SK-MEL-5 (cell line): ENCODE measurements at places on chromosomes 5 and 9.

DNA sequence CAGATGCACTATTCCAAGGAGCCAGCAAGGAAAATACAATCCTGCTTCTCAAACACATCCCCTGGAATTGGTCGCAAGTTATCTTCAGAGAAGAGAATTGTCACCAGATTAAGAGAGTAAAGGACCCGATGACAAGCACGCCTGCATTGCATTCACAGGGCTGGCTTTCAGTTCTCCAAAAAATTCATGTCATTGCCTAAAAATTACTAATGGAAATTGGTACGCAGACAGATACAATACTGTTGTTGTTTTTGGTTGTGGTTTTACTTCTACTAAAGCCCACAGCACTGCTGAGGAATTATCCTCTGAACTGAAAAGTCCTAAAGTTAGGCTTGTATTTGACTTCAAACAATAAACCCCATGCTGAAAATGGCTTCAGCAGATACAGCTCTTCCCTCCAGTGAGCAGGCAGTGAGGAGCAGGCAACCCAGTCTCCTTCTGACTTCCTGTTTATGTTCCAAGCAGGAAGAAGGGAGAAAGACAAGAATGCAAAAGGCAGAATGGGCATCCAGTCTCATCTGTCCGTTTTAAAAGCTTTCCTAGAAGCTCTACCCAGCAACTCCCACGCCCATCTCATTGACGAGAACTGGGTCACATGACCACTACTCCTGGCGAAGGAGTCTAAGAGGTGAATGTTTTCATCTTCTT lies 80.6 kb upstream of the ZNF366 start:
- no peak for DNase-seq

DNA sequence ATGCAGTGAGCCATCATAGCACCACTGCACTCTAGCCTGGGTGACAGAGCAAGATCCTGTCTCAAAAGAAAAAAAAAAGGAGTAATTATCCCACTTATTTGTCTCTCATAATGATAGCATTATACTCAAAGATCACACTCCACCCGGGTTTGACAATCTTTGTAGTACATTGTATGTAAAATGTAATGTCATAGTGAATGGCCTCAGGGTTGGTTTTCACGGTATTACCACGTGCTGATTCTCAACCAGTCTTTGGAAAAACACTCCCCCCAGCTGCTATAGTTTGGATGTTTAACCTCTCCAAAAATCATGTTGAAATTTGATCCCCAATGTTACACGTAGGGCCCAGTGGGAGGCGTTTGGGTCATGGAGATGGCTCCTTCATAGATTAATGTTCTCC lies 402.4 kb upstream of the GRAMD2B start:
- no peak for DNase-seq

- DNase-seq = no peak
Measured at GRCh38 chr5:10243660-10244240, 5.9 kb downstream of the ATPSCKMT start.

DNA sequence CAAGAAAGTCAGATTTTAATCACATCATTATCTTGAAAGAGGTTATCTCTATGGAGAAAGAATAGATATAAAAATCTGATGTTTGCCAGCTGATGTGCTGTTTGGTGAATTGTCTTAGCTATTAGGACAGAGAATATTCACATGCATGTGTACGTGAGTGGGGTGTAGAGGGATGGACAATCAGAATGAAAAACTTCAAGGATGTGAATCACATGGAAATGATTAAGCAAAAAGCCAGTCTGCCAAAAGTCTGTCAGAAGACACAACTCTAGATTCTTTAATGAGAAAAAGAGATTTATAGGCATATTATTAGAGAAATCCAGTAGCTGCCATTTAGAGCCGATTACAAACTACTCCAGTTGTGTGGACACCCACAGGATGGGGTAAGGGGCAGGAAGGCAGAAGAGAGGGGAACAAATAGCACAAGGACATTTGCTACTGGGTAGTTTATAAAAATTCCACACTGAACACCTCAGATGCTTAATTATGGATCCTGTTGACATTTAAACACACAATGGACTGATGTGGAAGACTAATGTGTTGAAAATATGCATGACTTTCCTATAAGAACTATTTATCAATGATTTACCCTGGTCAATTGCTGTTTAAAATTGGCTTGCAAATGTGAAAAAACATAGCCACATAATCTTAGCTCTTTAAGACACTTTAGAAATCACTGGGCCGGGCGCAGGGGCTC lies 127.4 kb downstream of the PTTG1 start:
- DNase-seq = no peak

GRCh38 chr5:34016222-34016621 lies 8.4 kb upstream of the AMACR start:
- DNase-seq = no peak

DNA sequence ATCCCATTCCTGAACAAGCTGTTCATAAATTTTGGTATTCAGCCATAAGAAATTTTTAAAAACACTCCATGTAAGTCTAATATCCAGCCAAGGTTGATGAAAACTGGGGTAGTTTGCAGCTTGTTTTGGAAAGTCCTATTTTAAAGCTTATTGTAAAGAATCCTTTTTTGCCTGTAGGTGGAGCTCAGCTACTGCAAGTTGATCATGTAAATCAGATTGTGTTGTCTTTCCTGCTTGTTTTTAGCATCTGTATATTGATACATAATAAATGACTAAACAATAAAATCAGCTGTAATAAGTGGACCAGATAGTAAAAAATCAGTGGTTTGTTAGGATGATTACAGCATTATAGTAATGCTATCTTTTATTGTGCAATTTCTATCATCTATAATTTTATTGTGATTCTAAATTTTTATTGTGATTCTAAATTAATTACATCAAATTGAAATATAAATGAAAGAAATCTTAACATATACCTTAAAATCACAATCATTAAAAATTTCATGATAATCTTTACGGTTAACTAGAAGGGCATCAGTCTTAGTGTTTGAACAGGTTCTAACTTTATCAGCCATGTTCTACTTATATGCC lies 42.4 kb downstream of the CWC27 start:
- peak; percentile 72 for DNase-seq

DNA sequence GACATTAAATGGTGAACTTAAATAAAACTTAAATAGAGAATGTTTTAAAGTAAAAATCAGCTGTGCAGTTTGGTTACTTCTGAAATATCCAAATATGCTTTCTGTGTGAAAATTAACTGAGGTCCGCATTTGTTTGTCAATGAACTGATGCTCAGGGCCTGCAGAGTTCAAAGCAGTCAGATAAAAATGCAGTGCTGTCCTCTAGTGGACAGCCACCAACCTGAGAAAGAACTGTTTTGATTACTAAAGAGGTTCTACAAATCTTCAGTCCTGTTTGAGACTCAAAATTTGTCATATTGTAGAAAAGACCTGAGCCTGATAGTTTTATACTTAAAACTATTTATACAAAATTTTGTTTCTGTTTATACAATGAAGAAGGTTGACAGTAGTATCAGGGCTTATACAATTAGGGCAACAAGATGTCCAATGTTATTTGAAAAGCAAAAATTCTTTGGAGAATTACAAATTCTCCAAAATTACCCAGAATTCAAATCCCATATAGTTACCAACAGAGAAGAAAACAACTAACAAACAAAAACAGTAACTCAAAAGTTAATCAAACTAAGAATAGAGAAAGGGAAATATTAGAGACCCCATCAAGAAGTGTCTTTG lies 232.3 kb upstream of the TBCA start:
- DNase-seq = peak; percentile 84

- no peak for DNase-seq
Measured at GRCh38 chr5:42810834-42811590, 680 bp downstream of the SELENOP start.

GRCh38 chr5:61205013-61205412 lies 42.7 kb upstream of the SMIM15 start:
- no peak for DNase-seq

- DNase-seq = no peak
Measured at GRCh38 chr9:98158071-98158831, 34.2 kb downstream of the CORO2A start.

DNA sequence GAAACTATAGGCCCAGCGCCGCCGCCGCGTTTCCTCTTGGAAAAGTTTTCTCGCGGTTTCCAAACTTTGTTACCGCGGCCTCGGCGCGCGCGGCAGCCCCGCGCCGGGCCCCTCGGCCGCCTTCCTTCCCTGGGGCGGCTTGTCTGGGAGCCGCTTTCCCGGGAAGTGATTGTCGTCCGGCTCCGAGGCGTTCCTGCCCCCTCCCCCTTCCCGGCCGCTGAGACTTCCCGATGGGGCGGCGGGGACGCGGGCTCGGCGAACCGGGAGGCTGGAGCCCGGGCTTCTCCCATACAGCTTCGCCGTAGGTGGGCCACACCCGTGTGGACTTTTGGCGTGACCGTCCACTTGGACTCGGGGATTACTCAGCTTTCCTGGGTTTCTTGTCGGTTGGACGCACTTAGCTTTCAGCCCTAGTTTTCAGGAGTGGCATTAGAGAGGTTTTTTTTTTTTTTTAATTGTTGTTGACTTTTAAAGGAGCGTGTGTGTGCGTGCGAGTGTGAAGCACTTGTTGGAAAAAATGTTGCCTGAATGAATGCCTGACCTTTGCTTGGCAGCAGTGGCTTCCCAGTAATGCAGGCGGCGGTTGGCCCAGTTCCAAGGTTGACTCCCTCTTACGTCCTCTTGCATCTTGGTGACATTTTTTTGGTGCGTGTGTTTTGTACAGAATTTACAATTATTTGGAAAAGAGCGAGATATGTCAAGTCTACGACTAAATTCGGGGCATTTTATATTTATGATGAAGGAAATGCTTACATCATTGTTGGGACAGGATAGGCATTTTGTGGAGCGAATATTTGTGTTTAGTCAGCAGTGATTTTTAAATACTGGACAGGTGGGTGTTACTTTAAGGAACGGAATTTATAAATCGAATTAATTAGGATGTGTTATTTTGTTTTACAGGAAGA lies 821 bp downstream of the CTNNA1 start:
- DNase-seq = peak; percentile 89

DNA sequence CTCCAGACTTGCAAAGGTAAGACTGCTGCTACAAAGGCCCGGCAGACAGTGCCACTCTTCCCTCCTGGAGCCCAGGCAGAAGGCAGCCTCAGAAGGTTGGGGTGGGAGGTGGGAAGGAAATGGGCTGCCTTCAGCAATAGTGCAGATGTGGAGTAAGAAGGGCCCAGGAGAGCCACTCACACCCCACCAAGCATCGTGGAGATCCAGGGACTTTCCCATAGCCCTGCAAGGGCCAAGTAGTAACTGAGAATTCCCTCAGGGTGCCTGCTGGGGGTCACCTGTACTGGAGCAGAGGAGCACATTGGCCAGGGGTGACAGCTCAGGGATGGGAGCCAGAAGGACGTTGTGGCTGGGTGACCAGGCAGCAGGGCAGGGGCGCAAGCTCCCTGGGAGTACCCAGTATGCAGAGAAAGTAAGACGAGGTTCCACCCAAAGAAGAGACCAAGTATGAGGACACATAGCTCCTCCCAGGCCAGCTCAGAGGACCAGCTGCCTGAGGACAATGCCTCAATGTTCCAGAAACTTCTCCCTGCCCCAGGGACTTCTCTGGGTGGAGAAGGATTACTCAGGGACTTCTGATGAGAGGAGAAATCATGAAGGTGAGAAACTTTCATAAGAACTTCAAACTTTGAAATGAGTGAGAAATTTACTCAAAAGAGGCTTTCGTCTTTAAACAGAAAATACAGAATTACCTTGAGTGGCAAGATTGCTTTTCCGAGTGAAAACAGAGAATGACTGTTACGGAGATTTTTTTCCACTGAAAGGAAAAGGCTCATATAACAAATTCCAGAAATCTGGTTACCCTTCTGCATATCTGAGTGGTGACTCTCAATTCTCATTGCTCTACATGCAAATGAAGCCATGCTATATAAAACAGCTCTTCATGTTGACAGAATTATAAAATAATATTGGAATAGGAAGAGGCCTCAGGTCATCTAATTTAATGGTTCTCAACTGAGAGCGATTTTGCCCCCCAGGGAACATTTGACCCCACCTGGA lies 87.9 kb upstream of the TRIO start:
- peak; percentile 22 for DNase-seq

- DNase-seq = no peak
Measured at GRCh38 chr9:130541533-130541932, 37.8 kb upstream of the FUBP3 start.

GRCh38 chr5:135395451-135395850 lies 3.6 kb downstream of the MACROH2A1 start:
- no peak for DNase-seq

DNA sequence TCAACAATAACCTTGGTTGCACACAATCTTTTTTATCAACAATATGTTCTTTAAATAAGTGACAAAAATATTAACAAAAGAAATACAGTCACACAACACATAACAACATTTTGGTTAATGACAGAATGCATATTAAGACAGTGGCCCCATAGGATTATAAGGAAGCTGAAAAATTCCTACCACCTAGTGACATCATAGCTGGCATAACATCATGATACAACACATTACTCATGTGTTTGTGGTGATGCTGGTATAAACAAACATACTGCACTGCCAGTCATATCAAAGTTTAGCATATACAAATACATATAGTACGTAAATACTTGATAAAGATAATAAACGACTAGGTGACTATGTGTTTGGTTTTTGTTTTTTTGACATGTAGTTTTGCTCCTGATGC lies 344.8 kb upstream of the POU5F2 start:
- DNase-seq = no peak

DNA sequence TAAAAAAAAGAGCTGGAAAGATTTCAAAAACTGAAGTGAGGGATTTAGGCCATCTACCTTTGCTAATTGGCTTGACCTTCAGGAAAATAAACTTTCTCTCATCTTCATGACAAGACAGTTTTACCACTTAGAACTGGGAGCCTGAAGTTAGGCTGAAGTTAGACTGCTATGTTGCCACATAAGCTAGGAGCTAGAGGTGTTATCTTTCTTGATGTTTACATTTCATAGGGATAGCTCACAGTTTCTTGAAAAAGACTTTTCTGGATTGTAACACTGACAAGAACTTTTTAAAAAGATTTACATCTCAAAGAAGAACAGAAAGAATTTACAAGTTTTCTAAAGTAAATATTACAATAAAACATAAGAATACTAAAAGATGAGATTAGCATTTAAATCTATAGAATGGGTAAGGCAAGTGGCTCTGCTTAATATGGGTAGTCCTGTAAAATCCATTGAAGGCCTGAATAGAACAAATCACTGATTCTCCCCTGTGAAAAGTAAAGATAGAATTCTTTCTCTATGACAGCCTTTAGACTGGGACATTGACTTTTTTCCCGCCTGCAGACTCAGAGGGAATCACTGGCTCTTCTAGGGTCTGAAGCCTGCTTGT lies 1665.4 kb upstream of the CDH9 start:
- DNase-seq = no peak

GRCh38 chr5:107696080-107696479 lies 25.3 kb upstream of the EFNA5 start:
- no peak for DNase-seq

GRCh38 chr5:98578438-98578837 lies 195.0 kb upstream of the RGMB start:
- no peak for DNase-seq

DNA sequence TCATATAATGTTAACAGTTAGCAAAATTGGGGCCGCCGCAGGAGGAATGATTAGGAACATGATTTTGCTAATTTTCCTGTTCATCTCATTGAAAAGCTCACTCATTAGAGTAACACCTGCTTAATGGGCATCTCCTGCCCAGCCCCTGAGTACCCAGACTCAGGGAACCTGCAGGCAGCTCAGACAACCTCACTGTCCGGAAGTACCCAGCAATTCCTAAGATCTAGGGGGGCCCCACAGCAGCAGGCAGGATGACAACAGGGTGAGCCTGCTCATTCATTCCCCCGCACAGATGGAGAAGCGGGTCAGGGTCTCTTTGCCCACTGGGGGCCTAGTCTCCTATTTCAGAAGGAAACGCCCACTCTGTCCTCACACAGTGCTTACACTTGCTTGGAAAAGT lies 12.6 kb downstream of the FAM78A start:
- DNase-seq = no peak

GRCh38 chr5:147635882-147636728 lies 126.2 kb upstream of the DPYSL3 start:
- no peak for DNase-seq

- no peak for DNase-seq
Measured at GRCh38 chr5:75366787-75367186, 29.8 kb downstream of the HMGCR start.
